Activated CD4-positive, alpha-beta memory T cell treated with anti-CD3 and anti-CD28 coated beads, Interleukin-2, amount 10 ng/mL, durations not matched to agents 7 days and 5 days (primary cell): ENCODE measurements at places on chromosomes 12 and 14.

- no peaks in the 10 kb centered on the region for H3K27me3 ChIP-seq
- no peak for DNase-seq
- H3K36me3 ChIP-seq = no peaks in the 10 kb centered on the region
- H3K4me3 ChIP-seq = no peak overlapping the region
- H3K4me1 ChIP-seq = peaks cover 26% of the 10 kb centered on the region
Measured at GRCh38 chr14:53519137-53519536, 366.0 kb upstream of the DDHD1 start.

- no peak for DNase-seq
- H3K36me3 ChIP-seq = peaks cover 58% of the 10 kb centered on the region
- peak overlapping the region; percentile 7 for H3K27ac ChIP-seq
- no peaks in the 10 kb centered on the region for H3K27me3 ChIP-seq
- H3K4me3 ChIP-seq = no peak overlapping the region
Measured at GRCh38 chr12:68306564-68306963, 25.6 kb downstream of the MDM1 start.

DNA sequence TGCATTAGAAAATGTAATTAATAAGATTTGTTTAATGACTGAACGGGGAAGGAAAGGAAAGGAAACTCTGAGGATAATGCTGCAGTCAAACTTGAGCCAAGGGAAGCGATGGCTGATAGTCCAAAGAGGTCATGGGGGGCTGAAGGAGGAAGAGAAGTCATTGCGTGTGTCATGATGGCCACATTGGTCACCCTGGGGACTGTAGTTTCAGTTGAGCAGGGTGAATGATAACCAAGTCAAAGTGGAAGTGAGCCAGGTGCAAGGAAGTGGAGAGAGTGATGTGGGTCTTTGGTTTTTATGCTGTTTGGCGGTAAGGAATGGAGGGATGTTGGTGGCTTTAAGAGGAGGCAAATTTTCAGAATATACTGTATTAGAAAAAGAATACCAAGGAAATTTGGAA is 21.6 kb downstream of the C12orf75 start:
- peak overlapping the region; percentile 9 for H3K27ac ChIP-seq
- H3K4me1 ChIP-seq = peaks cover 59% of the 10 kb centered on the region
- no peak for DNase-seq
- H3K36me3 ChIP-seq = peaks cover 62% of the 10 kb centered on the region
- H3K4me3 ChIP-seq = no peak overlapping the region

DNA sequence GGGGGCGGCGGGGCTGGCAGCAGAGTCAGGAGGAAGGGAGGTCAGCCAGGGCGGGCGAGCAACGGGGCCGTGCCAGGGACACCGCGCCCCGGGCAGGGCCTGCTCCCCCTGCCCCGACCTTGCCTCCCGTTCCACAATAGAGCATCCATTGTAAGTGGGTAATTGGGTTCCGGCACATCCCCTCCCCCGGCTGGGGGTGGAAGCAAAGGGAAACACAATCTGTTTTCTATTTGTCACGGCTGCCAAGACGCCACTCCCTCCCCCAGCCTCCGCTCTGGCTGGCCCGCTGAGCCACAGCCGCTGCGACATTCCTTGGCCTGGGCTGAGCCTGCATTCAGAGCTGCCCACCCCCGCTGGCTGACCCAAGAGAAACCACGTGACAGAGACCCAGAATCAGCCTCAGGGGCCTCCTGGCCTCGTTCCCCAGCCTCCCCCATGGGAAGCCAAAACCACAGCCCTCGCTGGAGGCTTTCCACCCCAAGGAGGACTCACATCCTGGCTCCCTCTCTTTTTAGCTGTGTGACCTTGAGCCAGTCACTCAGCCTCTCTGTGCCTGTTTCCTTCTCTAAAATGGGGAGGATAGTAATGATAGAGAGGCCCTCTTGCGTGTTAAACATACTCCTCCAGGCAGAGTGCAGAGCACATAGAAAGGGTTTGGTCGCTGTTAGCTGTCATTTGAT is 117.6 kb downstream of the SCARB1 start:
- no peak for DNase-seq
- no peaks in the 10 kb centered on the region for H3K36me3 ChIP-seq
- H3K4me1 ChIP-seq = peaks cover 3% of the 10 kb centered on the region
- no peak overlapping the region for H3K27ac ChIP-seq
- H3K4me3 ChIP-seq = no peak overlapping the region

DNA sequence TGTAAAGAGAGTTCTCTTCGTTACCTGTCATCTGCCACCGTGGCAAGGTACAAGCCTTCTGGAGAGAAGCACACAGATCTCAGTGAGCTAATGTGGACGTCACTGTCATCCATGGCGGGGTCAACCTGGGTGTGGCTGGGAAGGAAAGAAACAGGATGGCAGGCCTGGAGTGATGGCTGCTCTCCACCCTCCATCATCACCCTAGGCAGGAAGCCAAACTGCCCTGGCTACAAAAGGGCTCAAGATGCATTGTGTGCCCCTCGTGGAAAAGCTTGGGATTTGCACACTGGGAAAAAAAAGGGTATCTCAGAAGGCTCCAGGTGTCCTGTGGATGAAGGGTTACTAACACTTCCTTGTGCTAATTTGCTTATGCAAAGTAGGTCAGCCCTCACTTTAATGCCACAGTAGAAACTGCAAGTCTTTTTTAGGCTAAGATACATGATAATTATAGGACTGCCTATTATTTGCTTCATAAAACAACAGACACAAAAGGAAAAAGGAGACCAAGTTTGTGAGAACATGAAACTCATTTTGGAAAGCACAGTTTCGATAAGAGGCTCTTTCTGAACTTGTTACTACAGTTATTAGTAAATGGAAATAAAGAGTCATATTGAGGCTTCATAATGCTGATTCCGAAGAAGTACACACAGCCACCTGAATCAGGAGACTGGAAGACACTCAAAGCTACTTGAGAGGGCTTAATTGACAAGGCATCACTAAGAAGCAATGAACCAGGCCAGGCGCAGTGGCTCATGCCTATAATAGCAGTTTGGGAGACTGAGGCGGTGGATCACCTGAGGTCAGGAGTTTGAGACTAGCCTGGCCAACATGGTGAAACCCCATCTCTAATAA is 18.9 kb downstream of the RFC5 start:
- peaks cover 37% of the 10 kb centered on the region for H3K4me1 ChIP-seq
- H3K27me3 ChIP-seq = no peaks in the 10 kb centered on the region
- no peak overlapping the region for H3K4me3 ChIP-seq
- H3K36me3 ChIP-seq = peaks cover 79% of the 10 kb centered on the region

DNA sequence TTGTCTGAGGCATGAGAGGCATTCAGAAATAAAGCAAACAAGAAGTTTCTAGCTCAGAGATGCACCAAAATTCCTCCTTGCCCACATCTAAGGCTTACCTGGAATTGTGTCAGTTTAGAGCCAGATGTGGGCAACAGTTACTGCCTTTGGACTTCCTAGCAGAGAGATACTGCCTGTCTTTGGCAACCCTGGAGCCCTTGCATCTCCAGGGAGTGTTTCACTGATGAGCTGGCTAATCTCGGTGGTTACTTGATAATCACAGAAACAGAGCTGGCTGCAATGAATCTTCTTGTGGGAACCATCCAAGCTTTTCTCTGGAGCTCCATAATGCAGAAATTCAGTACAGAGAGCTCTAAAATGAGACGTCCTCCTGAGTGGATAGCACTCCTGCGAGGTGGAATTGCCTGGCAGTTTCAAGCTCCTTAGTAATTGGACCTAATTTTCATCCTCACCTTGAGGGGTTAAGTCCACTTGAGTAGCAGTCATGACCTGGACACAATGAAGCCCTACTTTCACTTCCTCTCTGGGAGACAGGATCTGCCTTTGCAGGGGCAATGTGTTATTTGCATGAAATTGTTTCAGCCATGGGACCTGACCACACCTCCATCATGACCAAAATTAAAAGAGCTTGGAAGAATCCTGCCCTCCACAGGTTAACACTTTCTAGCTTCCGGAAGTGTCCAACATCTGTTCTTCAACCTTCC is 108.8 kb upstream of the ARHGAP5 start:
- no peak overlapping the region for H3K27ac ChIP-seq
- no peaks in the 10 kb centered on the region for H3K36me3 ChIP-seq
- H3K4me1 ChIP-seq = peaks cover 8% of the 10 kb centered on the region
- peaks cover 2% of the 10 kb centered on the region for H3K27me3 ChIP-seq

- H3K4me1 ChIP-seq = no peaks in the 10 kb centered on the region
- no peak for DNase-seq
- H3K4me3 ChIP-seq = no peak overlapping the region
- H3K27me3 ChIP-seq = no peaks in the 10 kb centered on the region
- H3K36me3 ChIP-seq = no peaks in the 10 kb centered on the region
Measured at GRCh38 chr14:79351011-79351410, 860.3 kb downstream of the DIO2 start.

- no peaks in the 10 kb centered on the region for H3K36me3 ChIP-seq
- H3K4me1 ChIP-seq = no peaks in the 10 kb centered on the region
- no peak for DNase-seq
- no peak overlapping the region for H3K4me3 ChIP-seq
- H3K27me3 ChIP-seq = no peaks in the 10 kb centered on the region
- H3K27ac ChIP-seq = no peak overlapping the region
Measured at GRCh38 chr14:22418631-22419030, 170.4 kb downstream of the DAD1 start.

GRCh38 chr14:54366736-54367735 is 29.8 kb upstream of the CDKN3 start:
- no peak overlapping the region for H3K4me3 ChIP-seq
- no peak overlapping the region for H3K27ac ChIP-seq

- peaks cover 4% of the 10 kb centered on the region for H3K27me3 ChIP-seq
- DNase-seq = no peak
- no peak overlapping the region for H3K27ac ChIP-seq
- no peak overlapping the region for H3K4me3 ChIP-seq
- H3K4me1 ChIP-seq = no peaks in the 10 kb centered on the region
Measured at GRCh38 chr12:115867854-115868253, 409.6 kb downstream of the MED13L start.

DNA sequence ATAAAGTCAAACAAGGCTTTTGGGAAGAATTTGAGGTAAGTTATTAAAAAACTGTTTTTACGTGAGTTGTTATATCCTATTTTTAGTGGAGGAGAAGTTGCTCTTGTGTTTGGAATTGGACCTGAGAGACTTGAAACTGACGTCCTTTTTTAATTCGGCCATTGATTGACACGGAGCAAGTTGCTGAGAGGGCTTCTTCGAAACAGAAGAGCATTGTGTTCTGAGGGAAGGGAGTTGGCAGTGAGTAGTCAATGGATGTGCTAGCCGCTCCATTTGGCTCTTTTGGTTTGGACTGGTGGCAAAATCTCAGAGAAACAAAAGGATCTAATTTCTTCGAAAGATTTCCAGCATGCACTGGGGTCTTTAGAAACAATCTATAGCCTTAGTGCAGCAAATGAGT is 37.3 kb downstream of the PTPN11 start:
- H3K27me3 ChIP-seq = no peaks in the 10 kb centered on the region
- H3K4me1 ChIP-seq = no peaks in the 10 kb centered on the region
- no peak for DNase-seq
- no peak overlapping the region for H3K27ac ChIP-seq

DNA sequence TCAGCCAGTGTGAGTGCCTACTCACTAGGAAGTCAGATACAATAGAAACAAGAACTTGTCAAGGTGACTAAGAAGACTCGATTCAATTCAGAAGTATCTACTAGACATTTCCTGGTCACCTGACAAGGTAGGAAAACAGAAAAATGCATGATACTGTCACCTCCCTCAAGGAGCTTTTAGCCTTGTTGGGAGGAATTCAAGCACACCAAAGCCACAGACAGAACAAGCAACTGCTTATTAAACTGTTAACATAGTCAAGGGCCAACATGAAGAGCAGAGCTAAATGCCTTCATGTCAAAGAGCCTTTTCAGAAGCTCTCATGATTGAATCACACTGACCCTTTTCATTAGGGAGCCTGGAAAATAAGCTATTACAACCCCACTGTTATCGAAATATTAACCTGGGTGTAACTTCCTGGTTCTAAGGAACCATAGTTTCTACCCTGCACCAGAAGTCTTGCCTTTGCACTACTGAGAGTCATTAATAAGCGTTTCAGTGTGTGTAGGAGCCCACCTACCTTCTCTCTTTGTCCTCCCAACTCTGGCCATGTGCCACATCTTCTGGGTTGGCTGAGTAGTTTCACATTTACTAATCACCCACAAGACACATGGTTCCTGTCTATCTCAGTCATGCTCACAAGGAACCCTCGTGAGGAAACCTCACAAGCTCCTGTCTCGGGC is 31.0 kb upstream of the LGALS3 start:
- peaks cover 55% of the 10 kb centered on the region for H3K4me1 ChIP-seq
- peak overlapping the region; percentile 47 for H3K4me3 ChIP-seq
- no peaks in the 10 kb centered on the region for H3K27me3 ChIP-seq

- H3K4me1 ChIP-seq = no peaks in the 10 kb centered on the region
- no peak overlapping the region for H3K27ac ChIP-seq
- H3K36me3 ChIP-seq = no peaks in the 10 kb centered on the region
- no peaks in the 10 kb centered on the region for H3K27me3 ChIP-seq
Measured at GRCh38 chr12:113853491-113853890, 112.6 kb downstream of the RBM19 start.

GRCh38 chr12:6635856-6636531 is at the start of gene LPAR5:
TSS of gene LPAR5 (minus strand) at chr12:6635959. CDS start at chr12:6621248, 14,711 bp downstream.
- DNase-seq = peak; percentile 46
- peak within 1 kb of the TSS; percentile 68 for H3K4me3 ChIP-seq
- H3K4me1 ChIP-seq = peaks cover 45% of the 10 kb centered on the region
- peaks cover 2% of the 10 kb centered on the region for H3K27me3 ChIP-seq
- no peaks in the 10 kb centered on the region for H3K36me3 ChIP-seq

GRCh38 chr14:100289916-100290606 is 16.2 kb downstream of the SLC25A29 start:
- H3K4me3 ChIP-seq = no peak overlapping the region
- H3K27me3 ChIP-seq = no peaks in the 10 kb centered on the region
- H3K4me1 ChIP-seq = peaks cover 4% of the 10 kb centered on the region
- DNase-seq = no peak
- no peak overlapping the region for H3K27ac ChIP-seq

GRCh38 chr14:38211255-38211735 is 3.6 kb downstream of the SSTR1 start:
- no peak overlapping the region for H3K27ac ChIP-seq
- H3K4me3 ChIP-seq = no peak overlapping the region
- peaks cover 4% of the 10 kb centered on the region for H3K36me3 ChIP-seq
- no peak for DNase-seq
- H3K4me1 ChIP-seq = peaks cover 8% of the 10 kb centered on the region

GRCh38 chr14:61502459-61503093 is 181.2 kb downstream of the PRKCH start:
- H3K36me3 ChIP-seq = peaks cover 65% of the 10 kb centered on the region
- peak overlapping the region; percentile 62 for H3K4me3 ChIP-seq
- H3K4me1 ChIP-seq = peaks cover 69% of the 10 kb centered on the region

- peak overlapping the region; percentile 83 for H3K4me3 ChIP-seq
- peak overlapping the region; percentile 93 for H3K27ac ChIP-seq
- peaks cover 53% of the 10 kb centered on the region for H3K4me1 ChIP-seq
- peak; percentile 50 for DNase-seq
Measured at GRCh38 chr12:100141666-100141997, 1.0 kb downstream of the BLTP3B start.

DNA sequence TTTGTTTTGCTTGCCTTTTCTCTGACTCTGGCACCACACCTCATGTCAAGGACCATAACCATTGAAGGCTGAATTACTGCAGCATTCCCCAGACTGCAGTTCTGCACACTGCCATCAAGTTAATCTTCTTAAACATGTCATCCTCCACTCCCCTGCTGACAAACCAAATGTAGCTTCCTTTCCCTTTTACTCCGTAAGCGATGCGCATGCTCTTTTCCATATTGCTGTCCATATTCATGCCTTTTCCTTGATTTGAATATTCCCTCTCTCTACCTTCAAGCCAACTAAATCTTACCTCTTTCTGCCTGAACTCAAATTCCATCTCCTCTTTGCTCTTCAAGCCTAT is 13.6 kb downstream of the GPX2 start:
- no peak overlapping the region for H3K27ac ChIP-seq
- H3K27me3 ChIP-seq = no peaks in the 10 kb centered on the region
- no peak overlapping the region for H3K4me3 ChIP-seq

GRCh38 chr12:22610131-22610530 is 14.8 kb upstream of the ETNK1 start:
- no peak overlapping the region for H3K4me3 ChIP-seq
- H3K27ac ChIP-seq = no peak overlapping the region
- H3K36me3 ChIP-seq = peaks cover 4% of the 10 kb centered on the region
- H3K27me3 ChIP-seq = peaks cover 4% of the 10 kb centered on the region
- DNase-seq = no peak
